CD4-positive, alpha-beta memory T cell (primary cell): ENCODE measurements at places on chromosomes 6 and 20.

DNA sequence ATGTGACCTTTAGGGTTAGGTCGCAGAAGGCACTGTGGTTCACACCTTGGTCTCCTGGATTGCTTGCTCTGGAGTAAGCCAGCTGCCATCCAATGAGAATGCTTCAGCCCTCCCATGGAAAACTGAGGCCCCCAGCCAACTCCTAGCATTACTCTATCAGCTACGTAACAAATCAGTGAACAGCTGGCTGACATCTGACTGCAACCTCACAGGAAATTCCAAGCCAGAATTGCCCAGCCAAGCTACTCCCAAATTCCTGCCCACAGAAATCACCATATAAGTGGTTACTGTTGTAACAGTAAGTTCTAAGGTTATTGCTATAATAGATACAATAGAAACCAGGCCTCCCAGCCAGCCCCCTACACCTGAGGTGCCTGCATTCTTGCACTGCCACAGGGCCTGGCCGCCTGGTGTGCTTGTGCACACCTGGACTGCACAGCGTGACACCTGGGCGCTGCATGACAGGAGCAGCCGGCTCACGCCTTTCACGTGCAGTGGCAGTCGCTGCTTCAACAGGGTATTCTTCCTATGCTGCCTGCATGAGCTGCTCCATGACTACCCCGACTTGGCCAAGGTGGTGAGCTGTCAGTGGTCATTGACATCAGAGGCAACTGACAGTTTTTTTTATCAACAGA lies 429.7 kb upstream of the RUNX2 start:
- no peak for DNase-seq

DNA sequence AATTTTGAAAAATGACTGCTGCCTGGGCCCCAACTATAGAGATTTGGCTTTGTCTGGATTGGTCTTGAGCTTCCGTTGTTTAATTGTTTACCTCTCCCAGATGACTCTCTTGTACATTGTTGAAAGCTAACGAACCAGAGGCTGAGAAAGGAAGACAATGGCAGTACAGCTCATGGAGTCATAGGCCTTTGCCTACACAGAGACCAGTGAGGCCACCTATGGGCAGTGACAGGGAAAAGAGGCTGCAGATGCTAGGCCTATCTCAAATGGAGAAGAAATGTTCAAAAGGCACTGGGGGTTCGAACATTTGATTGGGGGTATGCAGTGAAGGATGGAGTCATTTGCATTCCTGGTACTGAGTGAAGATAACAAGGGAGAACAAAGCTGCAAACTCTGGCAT lies 29.1 kb downstream of the OPN5 start:
- DNase-seq: no peak

- no peak for DNase-seq
These were observed 191.6 kb upstream of the MOCS1 start for GRCh38 chr6:40125680-40126394.

DNA sequence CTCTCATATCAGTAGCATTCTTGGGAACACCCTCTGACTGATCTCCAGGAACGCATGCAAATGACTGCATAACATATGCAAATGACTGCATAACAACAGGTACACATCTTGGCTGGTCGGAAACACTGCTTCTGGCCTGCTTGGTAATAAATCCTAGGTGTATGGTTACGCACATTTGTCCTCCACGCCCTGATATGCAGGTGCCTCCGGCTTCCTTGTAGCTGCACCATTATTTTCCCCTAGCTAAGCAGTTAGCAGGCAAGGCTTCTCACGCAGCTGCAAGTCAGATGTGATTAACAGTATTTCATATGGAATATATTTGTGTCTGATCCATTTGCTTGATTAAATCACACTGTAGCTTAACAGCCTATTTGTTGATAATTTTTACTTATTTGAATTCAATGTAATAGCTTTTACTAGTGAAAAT lies 5.9 kb downstream of the RPS6KA2 start:
- no peak for DNase-seq

DNA sequence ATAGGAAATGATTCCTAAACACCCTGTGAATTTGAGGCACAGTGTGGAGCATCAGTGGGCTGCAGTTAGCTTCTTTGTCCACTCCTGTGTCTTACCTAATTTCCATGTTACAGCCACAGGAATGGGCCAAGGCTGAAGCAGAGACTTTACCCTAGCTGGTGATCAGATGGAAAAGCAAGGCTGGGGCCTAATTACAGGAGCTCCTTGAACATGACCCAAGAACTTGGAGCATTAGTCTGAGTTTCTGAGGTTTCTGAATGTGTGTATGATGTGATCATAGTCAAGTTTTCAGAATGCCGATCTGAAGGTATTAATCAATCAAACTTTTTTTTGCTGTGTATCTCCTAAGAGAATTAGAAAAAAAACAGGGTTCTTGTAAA lies 18.0 kb downstream of the HECA start:
- no peak for DNase-seq

DNA sequence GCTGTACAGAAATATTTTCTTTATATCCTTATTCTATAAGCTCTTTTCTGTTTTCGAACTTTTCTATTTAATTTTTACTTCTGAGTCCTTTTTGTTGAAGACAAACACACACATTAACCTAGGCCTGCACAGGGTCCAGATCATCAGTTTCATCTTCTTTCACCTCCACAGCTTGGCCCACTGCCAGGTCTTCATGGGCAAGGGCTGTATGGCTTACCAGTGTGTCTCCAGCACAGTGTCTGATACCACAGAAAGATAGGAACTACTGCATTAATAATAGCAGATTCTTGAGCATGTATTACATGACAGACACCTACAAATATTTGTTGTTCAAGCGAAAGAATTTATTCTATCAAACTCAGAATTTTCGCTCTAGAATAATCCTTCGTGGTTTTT lies 24.4 kb downstream of the QKI start:
- no peak for DNase-seq

- DNase-seq: no peak
These were observed 166.5 kb upstream of the MYLIP start for GRCh38 chr6:15962449-15962764.
